Type B pancreatic cell (in vitro differentiated cells): ENCODE measurements at places on chromosomes 1 and 21. TPM values are rescaled to one million over a fixed set of nuclear protein-coding genes. Genes with fewer than 3 reads are reported as not detected.

Gene LCE1E
- total RNA-seq: not detected in 2 replicates

Gene GABPB2
- 13.6 and 14.3 TPM in 2 replicates for total RNA-seq

Gene GCSAML
- total RNA-seq: not detected in 2 replicates

Gene FAM110D
- total RNA-seq: 0.38 and 1.4 TPM in 2 replicates

Gene KRTAP12-2
- total RNA-seq: not detected in 2 replicates
